CD8-positive, alpha-beta memory T cell (primary cell): ENCODE measurements at places on chromosomes 5 and 9. TPM values are rescaled to one million over a fixed set of nuclear protein-coding genes. Genes with fewer than 3 reads are reported as not detected.

ADAM19 gene
- 26.8 TPM for total RNA-seq

KIAA0825 gene
- total RNA-seq = 1.4 TPM

DNA sequence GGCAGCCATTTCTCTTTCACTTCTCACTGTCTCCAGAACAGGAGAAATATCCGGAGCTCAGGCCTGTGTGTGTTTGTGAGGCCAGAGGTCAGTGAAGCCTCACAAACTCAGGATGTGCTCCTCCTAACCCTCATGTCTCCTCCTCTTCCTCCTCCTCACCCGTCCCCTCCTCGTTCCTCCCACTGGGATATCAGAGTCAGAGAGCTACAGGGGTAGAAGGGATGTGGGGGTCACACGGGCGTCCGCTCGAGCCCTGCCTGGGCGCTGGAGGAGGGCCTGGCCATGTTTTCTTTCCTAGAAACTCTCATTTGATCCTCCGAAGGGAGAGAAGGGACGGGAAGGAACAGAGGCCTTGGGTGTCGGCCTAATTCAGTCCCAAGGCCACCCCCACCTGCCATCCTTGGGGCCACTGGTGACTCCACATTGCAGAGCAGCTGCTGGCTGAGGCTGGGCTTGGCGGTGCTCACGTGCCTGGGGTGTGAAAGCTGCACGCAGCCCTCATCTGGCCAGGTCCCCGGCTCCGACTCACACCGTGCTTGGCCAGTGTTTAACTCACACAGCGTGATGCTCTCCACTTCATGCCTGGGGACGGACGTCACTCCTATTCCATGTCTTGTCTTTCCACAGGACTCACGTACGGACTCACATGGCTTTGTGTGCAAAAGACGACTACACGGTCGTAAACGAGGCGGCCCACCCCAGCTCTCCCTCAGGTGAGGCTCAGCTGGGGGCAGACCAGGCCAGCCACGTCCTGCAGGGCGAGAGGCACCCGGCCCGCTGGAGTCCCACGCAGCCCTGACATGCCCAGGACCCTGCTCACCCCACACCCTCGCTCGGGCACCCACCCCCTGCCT is 22.6 kb upstream of the SLC6A19 start:
- no peak for DNase-seq

DNA sequence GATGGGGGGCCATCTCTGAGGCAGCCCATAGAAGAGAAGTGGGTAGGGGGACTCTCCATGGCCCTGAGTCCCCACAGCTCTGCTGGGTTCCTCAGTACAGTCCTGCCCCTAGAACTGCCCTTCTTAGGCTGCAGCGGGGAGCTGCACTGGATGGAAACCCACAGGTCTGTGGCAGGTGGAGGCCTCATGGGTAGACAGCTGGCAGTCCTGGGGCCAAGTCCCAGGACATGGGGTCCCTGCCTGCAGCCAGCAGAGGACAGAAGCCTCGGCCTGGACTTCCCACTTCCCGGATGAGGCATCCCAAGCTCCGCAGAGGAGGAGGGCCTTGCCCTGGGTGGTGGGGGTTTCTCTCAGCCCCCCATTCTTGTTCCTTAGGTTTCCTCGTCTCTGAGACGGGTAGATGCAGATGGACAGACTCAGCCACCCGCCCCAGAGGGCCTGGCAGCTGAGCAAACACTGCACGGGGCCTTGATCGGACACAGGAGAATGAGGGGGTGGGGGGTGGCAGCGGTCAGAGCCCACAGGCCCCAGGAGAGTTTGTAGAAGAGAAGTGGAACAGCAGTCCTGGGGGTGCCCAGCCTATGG is 153.8 kb downstream of the C9orf50 start:
- DNase-seq = no peak

DNA sequence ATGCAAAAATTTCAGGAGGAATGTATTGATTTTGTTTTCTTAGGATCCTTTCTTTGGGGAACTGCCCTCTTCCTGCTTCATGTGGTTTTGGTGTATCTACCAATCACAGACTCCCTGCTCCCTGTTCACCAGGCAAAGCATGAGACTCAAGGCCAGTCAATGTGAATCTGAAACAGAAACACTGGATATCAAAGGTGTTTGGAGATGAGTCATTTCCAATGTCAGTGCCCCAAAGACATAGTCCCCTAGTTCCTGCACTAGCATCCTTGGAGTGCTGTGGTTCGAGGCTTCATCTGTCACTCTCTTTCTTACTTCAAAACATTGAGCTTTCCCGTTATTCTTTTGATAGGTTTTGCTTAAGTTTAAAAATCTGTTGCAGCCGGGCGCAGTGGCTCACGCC is 8.1 kb downstream of the PPP3R2 start:
- no peak for DNase-seq

GRCh38 chr9:14870090-14870489 is 40.1 kb downstream of the FREM1 start:
- no peak for DNase-seq

DNA sequence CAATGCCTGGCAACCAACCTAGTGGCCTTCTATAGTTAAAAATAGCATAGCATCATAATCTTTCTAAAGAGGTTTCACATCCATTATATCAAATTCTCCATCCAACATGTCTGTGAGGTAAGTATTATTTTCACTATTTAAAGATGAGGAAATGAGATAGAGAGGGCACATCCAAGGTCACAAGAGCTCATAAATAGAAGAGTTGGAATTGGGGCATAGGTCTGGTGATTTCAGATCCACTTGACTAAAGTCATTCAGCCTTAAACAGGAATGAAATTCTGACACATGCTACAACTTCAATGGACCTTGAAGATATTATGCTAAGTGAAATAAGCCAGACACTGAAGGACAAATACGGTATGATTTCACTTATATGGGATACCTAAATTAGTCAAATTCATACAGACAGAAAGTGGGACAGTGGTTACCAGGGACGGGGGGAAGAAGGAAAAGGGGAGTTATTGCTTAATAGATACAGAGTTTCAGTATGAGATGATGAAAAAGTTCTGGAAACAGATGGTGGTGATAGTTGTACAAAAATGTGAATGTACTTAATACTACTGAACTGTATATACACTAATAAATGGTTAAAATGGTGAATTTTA is 259.6 kb upstream of the NR4A3 start:
- no peak for DNase-seq
